ENCODE measurements at places on chromosomes 1 and 21.

GRCh38 chr1:243420016-243420945 is 164.4 kb downstream of the SDCCAG8 start:
- peak; percentile 9 for DNase-seq

GRCh38 chr21:14620152-14620551 is 74.0 kb upstream of the SAMSN1 start:
- DNase-seq, result no peak

- peak; percentile 14 for DNase-seq
Observed at GRCh38 chr21:15343066-15343465, 278.3 kb upstream of the NRIP1 start.

DNA sequence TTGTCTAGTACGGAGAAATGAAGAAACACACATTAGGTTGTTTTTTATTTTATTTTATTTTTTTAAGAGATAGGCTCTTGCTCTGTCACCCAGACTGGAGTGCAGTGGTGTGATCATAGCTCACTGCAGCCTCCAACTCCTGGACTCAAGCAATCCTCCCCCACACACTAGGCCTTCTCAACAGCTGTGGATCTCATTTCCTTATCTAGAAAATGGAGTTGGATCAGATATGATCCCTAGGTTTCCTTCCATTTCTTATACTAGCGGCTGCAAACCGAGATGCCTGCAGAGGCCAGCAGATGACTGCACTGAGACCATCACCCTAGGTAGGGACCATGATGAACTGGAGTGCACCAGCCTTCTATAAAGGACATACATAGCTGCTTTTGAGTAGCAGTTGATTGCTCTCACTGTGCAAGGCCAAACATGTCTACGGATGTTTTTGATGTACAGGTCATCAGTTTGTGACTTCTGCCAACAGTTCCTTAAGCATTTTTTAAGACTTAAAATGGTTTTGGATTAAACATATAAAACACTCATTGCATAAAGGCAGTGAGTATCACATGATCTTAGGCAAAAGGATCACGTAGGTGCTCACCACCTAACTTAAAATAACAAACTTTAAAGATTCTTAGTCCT is 11.4 kb upstream of the KLHL12 start:
- DNase-seq, result no peak

DNA sequence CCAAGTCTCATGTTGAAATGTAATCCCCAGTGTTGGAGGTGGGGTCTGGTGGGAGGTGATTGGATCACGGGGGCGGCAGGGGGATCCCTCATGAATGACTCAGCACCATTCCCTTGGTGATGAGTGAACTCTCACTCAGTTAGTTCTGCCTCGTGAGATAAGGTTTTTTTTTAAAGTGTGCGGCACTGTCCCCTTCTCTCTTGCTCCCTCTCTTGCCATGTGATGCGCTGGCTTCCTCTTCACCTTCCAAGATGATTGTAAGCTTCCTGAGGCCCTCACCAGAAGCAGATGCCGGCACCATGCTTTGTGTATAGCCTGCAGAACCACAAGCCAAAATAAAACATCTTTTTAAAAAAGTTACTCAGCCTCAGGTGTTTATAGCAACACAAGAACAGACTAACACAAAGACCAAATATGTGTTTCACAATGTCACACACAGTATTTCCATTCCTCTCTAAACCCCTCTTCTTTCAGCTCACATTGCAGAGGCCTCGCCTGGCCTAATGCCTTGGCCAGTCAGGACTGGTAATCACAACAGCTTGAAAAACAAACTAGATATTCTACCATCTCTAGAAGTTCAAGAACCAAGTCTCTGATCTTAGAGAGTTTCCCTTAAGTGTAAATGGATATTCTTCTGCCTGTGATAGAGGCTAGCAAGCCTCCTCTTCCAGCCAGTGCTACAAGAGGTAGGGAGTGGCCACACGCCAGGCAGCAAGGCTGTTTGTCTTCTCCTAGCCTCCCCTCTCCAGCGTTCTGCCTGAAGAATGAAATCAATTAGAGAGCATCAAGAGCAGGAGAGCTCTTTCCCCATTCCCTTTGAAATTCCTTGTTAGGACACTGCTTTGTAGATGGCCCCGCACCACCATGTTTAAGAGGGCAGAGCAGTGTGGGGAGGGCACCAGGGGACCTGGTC is 19.6 kb upstream of the RAP1A start:
- peak; percentile 25 for DNase-seq

GRCh38 chr1:110638556-110638955 is 32.4 kb upstream of the KCNA2 start:
- DNase-seq, result no peak
